ENCODE measurements at places on chromosomes 7 and 10. TPM values are rescaled to one million over a fixed set of nuclear protein-coding genes. Genes with fewer than 3 reads are reported as not detected.

DNA sequence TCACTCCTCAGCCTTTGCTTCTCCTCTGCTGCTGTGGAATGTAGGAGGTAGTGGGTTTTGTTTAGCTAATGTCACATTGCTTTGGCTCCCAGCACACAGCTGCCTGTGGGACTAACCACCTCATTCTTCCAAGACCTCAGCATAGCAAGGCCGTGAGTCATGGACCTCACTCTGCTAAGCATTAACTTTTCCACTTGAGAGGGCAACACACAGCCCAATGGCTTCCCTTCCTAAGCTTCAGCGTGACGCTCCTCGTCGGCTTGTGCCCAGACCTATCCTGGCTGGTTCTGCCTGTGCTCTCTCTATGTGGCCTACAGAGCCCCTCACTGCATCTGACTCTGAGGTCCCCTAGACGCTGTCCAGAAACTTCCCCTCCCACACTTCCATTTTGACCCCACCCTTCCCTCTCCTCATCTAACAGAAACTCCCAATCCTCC is 23.3 kb downstream of the MYOF start:
- H3K27ac ChIP-seq = no peak overlapping the region
- H3K4me3 ChIP-seq = no peak overlapping the region
- peaks cover 6% of the 10 kb centered on the region for H3K36me3 ChIP-seq
- no peaks in the 10 kb centered on the region for H3K27me3 ChIP-seq
- DNase-seq = no peak

GRCh38 chr7:157467496-157468212 is 130.8 kb downstream of the DNAJB6 start:
- no peak overlapping the region for H3K27ac ChIP-seq
- peaks cover 6% of the 10 kb centered on the region for H3K36me3 ChIP-seq
- DNase-seq = no peak
- H3K4me3 ChIP-seq = no peak overlapping the region

- H3K36me3 ChIP-seq = no peaks in the 10 kb centered on the region
- no peak within 1 kb of the TSS for H3K27ac ChIP-seq
- H3K4me1 ChIP-seq = no peaks in the 10 kb centered on the region
- H3K27me3 ChIP-seq = no peaks in the 10 kb centered on the region
- no peak for DNase-seq
Observed at GRCh38 chr10:86958116-86958900, at the start of gene SNCG. TSS of gene SNCG (plus strand) at chr10:86958599. CDS start at chr10:86958698, 99 bp downstream.

DNA sequence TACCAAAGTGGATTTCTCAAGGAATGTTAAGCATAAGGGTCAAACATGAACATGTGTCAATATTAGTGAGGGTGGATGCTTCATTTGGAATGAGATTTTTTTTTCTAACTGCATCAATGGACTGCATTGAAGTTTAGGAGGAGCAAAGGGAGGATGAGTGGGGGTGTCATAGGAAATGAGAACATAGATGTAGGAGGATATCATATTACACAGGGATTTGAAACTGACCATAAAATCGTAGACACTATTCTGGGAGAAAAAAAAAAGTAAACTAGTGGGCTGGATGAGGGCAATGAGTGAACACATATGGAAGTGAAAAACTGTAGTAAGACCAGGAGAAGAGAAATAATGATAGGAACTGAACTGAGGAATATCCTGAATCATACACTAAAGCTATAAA is 109.4 kb downstream of the SEMA3A start:
- peaks cover 17% of the 10 kb centered on the region for H3K4me1 ChIP-seq
- no peak overlapping the region for H3K27ac ChIP-seq
- H3K27me3 ChIP-seq = no peaks in the 10 kb centered on the region
- H3K36me3 ChIP-seq = no peaks in the 10 kb centered on the region

Gene HOXA7
- not detected for total RNA-seq

Gene PTN
- not detected for total RNA-seq

Gene MRC1
- total RNA-seq = not detected

Data from activated naive CD8-positive, alpha-beta T cell treated with anti-CD3 and anti-CD28 coated beads for 36 hours (primary cell).